Effector memory CD8-positive, alpha-beta T cell (primary cell): ENCODE measurements at places on chromosomes 12 and 14.
A peak's percentile ranks its signal among the peaks of the same experiment; 100 is the strongest.

DNA sequence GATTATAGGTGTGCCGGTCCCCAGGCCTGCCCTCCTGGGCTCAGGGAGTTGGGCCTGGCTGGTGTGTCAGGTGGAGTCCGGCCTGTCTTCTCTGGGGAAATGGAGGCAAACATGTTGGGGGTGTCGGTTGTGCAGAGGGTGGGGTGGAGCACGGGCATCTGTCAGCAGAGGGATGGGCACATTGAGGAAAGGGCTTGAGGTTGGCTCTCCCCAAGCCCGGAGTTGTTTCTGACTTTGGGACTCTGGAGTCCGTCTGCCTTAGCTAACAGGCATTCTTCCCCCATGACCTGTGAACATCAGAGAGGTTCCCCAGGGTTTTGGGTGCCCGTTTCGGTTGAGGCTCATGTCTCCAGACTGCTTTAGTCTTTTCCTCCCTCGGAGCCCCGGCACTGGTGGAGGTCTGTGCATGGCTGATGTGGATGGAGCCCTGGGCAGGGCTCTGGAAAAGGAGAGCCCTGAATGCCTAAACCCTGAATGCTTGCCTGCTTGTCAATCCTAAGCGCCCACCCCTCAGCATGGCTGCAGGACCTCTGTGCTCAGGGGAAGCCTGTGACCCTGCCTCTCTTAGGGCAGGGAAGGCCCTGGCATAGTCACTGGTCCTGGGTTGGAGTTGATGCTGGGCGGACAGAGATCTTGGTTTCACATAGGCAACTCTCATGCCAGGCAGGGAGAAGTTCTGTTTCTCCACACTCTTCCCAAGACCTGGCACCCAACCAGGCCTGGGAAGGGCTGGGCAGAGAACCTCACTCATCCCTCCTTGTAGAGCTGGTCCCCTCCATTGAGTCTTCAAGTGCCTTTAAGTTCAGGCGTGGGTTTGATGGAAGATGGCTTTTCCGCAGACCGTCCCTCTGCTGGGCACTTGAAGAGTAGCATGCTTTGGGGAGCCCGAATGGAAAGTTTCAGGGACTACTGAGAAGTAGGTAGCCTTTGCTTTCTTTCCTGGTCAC, 12.9 kb downstream of the NYNRIN start:
- DNase-seq: no peak

GRCh38 chr12:75553398-75553797, 42.0 kb upstream of the KRR1 start:
- DNase-seq: no peak

DNA sequence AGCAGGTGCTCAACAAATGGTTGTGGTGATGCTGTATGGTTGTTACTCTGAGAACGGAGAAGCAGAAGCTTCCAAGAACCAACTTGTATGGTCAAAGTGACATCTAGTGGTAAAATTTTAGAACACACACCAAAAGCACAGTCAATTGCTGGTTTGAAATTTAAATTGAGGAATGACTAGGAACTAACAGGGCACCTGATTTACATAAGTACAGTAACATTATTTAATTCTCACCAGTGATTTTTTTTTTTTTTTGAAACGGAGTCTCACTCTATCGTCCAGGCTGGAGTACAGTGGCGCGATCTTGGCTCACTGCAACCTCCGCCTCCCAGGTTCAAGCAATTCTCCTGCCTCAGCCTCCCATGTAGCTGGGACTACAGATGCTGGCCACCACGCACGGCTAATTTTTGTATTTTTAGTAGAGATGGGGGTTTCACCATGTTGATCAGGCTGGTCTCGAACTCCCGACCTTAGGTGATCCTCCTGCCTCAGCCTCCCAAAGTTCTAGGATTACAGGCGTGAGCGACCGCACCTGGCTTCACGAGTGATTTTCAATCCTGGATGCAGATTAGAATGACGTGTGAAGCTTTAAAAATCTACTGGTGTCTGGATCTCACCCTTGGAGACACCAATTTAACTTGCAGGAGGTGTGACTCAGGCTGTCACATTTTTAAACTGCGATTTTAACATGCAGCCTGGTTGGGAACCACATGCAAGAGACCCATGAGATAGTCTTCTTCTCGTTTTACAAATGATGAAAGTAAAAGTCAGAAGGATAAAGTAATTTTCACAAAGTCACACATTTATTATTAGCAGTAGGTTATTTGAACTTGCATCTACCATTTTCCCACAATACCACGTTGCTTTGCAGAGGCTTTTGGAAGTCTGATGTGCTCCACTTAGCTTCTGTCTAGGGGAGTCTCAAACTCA, 14.1 kb upstream of the NUMB start:
- DNase-seq: peak; percentile 14

GRCh38 chr14:102774391-102775153, 2.7 kb upstream of the TRAF3 start:
- peak; percentile 48 for DNase-seq

GRCh38 chr14:90091393-90091792, 29.6 kb downstream of the KCNK13 start:
- no peak for DNase-seq

DNA sequence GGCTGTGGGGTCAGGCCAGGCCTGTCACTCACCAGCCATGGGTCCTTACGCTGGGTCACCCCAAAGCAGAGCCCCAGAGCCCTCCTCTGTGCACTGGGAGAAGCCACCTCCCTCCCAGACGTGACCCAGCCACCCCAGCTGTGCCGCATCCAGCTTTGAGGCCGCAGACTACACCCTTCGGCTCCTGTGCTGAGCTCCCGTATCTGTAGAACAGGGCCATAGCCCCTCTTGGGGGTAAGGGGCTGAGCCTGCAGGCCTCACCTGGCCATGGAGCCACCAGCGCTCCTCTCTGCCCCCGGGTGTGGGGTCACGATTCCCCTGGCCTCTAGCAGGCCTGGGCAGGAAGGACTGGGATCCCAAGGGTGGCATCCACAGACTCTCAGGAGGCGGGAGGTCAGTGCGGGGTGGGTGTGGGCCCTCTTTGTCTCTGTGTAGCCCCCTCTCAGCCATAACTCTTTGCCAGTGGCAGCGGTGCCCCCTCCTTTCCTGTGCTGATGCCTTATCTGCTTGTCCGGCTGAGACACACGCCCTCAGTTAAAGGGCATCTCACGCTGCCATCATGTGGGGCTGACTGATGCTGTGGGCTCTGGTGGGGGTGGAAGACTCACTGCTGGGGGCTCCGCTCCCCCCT, 16.3 kb downstream of the ASPG start:
- no peak for DNase-seq

DNA sequence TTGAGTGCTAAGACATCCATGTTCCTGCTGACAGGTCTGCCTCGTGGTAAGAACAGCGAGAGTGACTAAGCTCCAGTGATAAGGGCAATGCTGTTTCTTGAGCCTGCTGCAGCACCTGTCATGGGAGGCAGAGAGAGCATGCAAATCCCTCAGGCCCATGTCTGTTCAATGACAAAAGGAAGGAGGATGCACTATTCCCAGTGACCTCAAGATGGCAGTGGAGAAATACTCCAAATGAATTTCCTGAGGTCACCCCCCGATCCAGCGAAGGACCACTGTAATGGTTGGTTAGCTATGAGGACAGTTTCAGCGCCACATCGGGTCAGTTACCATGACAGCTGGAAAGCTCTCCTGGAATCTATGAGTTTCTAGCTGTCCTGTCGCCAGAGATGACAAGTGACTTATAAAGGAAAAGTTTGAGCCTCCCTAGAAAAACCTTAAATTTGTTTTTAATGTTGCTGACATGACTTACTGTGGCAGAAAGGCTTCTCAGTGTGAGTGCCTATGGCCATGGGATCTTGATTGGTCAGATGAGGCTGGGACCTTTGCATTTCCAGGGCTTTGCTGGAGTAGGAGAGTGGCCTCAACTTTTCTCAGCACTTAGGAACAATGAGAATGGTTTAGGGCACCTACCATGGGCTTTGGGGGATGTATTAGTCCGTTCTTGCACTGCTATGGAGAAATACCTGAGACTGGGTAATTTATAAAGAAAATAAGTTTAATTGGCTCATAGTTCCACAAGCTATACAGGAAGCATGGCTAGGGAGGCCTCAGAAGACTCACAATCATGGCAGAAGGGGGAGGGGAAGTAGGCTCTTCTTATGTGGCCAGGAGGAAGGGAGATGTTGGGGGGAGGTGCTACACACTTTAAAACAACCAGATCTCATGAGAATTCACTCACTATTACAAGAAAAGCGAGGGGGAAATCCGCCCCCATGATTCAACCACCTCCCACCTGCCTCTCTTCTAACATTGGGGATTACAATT, 88.0 kb upstream of the TMEM260 start:
- DNase-seq: peak; percentile 6

DNA sequence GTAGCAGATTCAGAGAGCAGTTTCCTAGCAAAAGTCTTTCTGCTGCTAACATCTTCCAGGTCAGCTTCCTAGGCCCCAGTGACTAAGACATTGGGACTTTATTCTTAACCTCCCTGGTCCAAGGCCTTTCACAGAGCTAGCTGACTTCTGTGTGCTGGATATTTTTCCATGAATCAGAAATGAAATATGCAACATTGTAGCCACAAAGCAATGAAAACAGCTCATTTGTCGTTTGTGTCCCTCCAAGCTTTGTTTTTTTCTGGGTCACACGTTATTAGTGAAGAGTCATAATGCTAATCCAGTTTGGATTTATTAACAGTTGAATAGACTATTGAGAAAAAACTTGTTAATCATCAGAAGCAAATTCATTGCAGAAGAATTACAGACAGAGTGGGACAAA, 82.4 kb downstream of the ARF6 start:
- DNase-seq: no peak

GRCh38 chr14:95689441-95689840, 3.2 kb downstream of the TCL1B start:
- DNase-seq: no peak

- DNase-seq: no peak
These were observed 82.8 kb downstream of the KIF26A start for GRCh38 chr14:104221071-104221625.

DNA sequence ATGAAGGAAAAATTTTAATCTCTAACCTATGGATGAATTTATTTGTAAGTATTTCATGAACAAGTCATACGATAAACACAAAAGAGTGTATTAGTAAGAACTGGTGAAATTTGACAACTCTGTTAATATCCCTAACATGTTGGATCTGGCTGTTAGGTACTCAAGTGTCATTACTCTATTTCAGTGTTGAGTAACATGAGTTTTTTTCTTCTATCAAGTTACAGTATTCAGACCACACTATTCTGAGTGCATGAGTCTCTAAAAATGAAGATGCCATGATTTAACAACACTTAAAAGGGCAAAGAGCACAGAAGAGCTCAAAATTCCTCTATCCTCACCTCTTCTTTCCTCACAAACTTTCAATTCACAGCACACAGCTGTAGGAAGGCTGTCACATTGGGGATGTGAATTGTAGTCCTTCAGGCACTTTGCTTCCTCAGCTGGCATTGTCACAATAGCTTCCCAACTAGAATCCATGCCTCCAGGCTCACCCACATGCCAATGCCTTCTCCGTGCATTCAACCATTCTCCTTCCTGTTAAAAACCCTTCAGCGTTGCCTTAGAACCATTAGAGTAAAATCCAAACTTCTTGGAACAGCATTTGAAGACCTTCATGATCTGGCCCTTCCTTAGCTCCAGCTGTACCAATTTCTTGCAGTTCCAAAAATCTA, 73.7 kb upstream of the DBX2 start:
- DNase-seq: no peak

DNA sequence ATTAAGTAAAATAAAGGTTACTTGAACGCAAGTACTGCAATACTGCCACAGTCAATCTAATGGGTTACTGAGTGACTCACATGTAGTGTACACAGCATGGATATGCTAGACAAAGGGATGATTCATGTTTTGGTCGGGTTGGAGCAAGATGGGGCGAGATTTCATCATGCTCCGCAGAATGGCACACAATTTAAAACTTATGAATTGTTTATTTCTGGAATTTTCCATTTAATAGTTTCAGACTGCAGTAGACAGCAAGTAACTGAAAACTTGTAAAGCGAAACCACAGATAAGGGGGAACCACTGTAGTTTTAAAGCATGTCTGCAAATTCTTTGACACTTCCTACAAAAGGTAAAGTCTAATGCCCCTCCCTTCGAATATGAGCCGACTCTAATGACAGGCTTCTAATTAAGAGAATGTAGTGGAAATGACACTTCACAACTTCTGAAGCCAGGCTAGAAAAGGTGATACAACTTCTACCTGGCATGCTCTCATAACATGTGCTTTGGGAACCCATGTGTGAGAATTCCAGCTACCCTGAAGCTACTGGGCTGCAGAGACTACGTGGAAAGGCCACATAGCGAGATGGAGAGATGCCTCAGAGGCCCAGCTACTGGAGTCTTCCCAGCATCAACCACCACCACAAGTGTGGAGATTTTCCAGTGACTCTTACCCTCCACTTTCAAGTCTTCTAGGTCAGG, 13.9 kb upstream of the TCP11L2 start:
- DNase-seq: no peak

GRCh38 chr14:101250336-101250947, 310.9 kb upstream of the DIO3 start:
- no peak for DNase-seq

- DNase-seq: peak; percentile 10
These were observed 40.3 kb downstream of the EVL start for GRCh38 chr14:100105357-100106169.

GRCh38 chr14:21145437-21145836, 10.4 kb downstream of the OR5AU1 start:
- DNase-seq: no peak

- DNase-seq: no peak
These were observed 311.8 kb downstream of the BTG1 start for GRCh38 chr12:91833780-91834359.

DNA sequence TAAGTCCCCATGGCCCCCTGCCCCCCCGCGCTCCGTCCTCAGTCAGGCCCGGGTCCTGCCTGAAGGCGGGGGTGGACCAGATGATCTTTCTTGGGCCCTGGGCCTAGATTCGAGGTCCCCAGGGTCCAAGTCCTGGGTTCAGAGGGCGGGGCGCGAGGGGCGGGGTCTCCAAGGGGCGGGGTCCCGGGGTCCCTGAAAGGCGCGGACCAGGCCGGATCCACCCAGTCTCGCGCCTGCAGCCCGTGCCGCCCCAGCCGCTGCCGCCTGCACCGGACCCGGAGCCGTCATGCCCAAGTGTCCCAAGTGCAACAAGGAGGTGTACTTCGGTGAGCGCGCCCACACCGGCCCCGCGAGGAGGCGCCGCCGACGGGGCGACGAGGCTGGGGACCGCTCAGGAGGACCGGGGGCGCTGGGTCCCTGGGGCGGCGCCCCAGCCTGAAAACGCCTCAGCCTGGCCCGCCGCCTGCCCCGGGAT, 325 bp downstream of the CRIP1 start:
- DNase-seq: peak; percentile 66
